ENCODE measurements at places on chromosomes 7 and 10.
A peak's percentile ranks its signal among the peaks of the same experiment; 100 is the strongest.

GRCh38 chr7:5690931-5691473, 90.5 kb downstream of the RNF216 start:
- peak; percentile 76 for DNase-seq

- DNase-seq: no peak
Measured at GRCh38 chr7:95718577-95719410, 53.6 kb upstream of the DYNC1I1 start.

- no peak for DNase-seq
Measured at GRCh38 chr7:143910473-143911248, 8.7 kb upstream of the TCAF1 start.

DNA sequence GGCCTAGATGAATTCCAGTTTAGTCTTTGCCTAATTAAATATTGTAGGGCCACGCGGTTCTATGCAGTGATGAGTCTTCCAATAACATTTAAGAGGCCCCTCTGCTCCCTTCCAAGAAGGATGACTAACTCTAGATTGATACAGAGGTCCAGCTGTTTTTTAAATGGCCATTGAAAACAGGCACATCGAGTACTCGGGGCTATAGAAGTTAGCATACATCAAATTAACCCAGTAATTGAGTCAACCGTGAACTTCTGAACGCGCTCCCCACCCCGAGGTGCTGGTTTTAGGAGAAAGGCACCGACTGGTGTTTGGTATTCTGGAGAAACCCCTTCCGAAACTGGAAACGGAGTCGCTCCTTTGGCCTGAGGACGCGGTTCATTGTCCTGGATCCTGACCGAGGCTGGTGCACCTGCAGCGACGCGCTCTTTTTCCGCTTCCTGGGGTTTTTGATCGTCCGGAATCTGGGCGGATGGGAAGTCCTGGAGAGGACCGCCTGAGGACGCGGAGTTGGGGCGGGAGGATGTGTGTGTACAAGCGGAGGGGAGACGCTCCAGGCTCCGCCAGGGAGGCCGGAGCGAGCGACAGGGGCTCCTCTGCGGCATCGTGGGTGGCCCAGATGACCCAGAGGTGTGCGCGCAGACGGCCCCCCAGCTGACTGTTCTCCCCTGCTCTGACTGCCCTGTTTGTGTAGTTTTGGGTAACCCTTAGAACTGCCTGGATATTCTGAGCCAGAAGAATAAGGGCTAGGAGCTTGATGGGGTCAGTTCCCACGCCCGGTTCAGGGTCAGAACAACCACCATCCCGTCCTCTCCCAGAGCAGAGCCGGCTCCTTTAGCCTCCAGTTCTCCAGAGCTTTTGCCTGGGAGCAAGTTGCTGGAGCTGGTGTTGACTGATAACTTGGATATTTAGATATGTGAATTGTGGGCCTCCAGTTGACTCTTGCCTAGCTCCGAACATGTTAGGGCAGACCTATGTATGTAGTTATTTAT, 711 bp downstream of the FAM221A start:
- DNase-seq: peak; percentile 79

- DNase-seq: peak; percentile 56
Measured at GRCh38 chr10:62046522-62047227, 145.2 kb downstream of the ARID5B start.

- no peak for DNase-seq
Measured at GRCh38 chr7:128770233-128770632, 5.4 kb downstream of the OPN1SW start.

DNA sequence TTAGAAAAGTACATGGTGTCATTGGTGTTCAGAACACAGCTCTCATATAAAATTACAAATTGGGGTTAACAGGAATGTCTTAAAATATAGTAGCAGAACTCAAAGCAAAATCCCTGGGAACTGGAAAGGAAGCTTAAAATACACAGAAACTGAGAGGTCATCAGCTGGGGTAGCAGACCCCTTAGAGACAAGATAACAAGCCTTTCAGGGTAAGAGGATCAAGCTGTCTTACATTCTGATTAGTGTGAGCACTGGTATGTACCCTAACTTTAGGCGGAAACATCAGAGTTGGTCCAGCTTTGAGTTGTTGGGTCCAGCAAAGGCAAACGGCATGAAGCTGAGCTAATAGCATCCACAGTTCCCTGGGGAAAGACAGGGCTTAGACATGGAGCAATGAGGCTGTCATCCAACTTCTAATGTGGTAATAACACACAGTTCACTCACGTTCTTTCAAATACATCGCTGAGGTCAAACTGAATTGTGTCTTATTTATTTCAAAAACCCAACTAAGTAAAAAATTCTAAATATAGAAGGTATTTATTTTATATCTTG, 32.6 kb downstream of the ARHGAP21 start:
- peak; percentile 68 for DNase-seq

DNA sequence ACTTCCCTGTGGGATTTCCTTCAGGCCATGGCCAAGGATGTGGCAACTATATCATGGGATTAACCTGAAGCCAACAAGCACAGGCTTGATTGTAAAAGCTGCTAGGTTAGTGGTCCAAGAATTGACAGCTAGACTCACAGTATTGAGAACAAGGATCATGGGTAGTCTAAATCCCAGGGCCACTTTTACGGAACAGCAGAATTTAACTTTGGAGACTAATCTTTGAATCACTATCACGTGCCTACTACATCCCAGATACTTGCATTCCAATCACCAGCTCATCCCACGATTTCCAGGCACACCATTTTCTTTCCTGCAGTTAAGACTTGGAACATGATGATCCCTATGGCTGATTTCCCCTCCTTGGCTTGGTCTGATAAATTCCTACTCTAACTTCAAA, 65.6 kb upstream of the ADO start:
- no peak for DNase-seq

GRCh38 chr10:31346953-31347352, 27.9 kb downstream of the ZEB1 start:
- no peak for DNase-seq

DNA sequence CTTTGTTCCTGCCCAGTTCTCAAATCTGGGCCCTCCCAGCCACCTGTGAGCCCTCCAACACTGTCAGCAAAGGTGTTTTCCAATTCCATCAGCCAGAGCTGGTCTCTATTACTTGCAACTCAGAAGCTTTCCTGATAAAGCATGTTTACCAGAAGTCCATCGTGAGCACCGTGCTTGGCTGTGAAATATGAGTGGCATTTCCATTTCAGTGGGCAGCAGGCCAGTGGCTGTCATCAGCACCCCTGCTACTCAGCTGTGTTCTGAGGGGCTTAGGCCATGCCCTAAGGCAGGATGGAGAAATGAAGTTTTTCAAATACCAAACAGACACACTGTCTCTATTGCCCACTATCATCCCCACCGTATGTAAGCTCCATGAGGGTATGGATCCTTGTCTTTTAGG, 12.7 kb upstream of the BNIP3 start:
- DNase-seq: peak; percentile 17

DNA sequence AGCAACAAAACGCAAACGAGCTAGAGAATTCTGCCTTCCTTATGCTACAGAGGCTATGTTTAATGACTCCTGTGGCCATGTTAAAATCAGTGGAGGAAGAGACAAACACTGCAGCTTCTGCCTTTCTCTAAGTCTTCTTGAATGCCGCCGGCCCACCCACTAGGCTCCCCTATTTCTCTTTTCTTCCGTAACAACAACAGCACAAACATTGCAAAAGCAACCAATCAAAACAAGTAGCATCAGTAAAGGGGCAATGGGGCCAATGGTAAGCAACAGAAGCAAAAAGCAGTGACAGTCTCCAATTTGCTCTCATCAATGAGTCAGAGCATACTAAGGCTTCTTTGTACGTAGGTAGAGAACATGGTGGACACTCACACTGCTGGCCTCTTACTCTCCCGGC, 26.8 kb downstream of the DNAJC1 start:
- DNase-seq: no peak

DNA sequence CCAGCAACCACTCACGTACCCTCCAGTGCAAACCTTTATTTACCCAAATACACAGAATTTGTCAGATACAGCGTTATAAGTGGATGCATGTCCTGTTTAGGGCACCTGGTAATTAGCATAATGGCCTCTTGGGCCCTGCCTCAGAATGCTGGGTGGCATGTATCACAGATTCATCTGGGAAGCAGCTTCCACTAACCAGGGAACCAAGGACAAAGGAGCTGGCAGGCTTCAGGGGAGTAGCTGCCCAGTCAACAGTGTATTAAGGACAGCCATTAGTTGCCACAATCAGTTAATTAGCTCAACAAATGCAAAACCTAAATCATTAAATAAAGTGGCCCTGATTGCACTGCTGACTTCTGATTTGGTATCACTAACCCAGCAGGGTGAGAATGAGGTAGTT, 105.7 kb downstream of the RAPGEF5 start:
- no peak for DNase-seq

DNA sequence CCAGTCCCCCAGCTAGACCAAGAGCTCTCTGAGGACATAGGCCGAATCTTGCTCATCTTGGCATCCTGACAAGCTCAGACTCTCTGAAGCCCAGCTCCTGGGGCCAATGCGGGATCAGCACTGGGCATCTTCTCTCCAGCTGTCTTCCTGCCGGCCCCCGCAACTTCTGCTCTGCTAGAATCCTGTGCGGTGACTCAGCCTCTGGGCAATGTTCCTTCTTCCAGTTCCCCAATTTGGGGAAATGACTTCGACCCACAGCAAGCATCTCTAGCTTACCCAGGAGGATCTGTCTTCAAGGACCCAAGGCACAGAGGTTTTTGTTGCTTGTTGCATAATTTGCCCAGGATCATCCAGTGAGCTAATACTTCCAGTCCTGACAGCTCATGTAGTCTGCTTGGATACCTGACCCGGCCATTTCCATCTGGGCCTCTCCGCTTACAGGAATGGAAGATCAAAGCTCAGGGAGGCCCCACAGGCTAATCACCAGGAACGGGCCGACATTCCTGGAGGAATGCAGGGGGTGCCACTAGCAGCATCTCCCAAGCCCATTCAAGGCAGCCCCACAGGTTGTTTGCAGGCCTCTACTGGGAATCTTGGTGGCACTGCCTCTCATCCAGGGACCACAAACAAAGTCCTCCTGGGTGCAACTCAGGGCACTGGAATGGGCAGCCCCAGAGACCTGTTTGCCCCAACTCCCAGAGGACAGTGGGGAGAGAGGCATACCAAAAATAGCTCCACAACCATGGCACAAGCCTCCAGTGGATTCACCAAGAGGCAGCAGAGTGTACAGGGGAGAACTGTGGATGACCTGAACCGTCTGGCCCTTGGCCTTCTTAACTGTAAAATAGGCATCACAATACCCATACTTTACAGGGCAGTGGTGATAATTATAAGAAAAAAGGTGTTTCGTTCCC, 151.9 kb downstream of the NEURL1 start:
- peak; percentile 78 for DNase-seq

DNA sequence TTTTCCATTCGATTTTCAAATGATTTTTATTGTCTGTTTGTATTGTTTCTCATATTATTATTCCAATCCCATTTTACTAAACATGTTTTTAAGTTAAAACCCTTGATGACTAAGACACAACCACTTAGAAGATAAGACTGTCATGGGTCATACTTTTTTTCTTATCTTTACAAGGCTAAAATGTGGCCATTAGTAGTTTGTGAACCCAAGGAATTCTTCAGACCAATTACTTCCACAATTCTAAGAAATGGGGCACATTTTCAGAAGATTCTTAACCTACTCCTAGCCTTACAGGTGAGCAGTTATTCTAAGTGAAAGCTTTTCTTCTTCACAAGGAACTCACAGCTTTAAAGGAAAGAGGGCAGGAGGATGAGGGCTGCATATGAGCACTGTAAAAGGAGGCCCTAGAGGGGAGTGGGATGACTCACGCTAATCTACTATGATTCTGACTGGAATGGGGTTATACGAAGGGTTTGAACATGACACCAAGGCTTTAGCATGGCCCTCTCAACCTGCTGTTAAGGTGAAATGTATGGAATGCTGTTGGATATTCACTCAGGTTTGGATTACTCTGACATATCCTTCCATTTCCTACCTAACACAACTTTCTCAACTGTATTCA, 81.0 kb downstream of the SORCS1 start:
- no peak for DNase-seq

DNA sequence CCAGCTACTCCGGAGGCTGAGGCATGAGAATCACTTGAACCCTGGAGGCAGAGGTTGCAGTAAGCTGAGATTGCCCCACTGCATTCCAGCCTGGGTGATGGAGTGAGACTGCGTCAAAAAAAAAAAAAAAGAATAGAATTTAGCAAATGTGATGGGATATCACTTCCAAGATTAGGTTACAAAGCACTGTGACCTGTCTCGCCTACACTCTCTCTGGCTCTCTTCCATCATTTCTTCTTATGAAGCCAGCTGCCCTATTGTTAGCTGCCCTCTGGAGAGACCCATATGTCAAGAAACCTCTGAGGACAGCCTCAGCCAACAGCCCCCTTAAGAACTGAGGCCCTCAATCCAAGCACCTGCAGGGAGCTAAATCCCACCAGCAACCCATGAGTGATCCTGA, 28.2 kb downstream of the ARHGAP21 start:
- no peak for DNase-seq

- DNase-seq: no peak
Measured at GRCh38 chr10:103800789-103801540, 54.4 kb downstream of the SH3PXD2A start.

GRCh38 chr7:94414980-94415379, 20.3 kb downstream of the COL1A2 start:
- no peak for DNase-seq

- DNase-seq: no peak
Measured at GRCh38 chr7:148397985-148398384, 192.6 kb upstream of the C7orf33 start.

- no peak for DNase-seq
Measured at GRCh38 chr7:37960483-37960882, 40.0 kb downstream of the EPDR1 start.

DNA sequence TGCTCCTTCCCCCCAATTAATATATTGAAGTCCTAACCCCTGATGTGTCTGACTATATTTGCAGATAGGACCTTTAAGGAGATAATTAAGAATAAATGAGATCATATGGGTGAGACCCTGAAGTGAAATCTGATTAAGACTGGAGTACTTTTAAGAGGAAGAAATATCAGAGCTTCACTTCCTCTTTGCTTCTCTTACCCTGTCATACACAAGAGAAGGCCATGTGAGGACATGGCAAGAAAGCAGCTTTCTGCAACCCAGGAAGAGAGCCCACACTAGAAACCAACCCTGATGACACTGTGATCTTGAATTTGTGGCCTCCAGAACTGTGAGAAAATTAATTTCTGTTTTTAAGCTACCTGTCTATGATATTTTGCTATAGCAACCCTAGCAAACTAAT, 44.2 kb downstream of the JMJD1C start:
- no peak for DNase-seq

GRCh38 chr10:77716458-77717317, 79.1 kb upstream of the KCNMA1 start:
- DNase-seq: no peak

- DNase-seq: no peak
Measured at GRCh38 chr7:74141705-74142104, 32.5 kb upstream of the EIF4H start.

GRCh38 chr10:7657552-7657951, 9.2 kb downstream of the ITIH5 start:
- no peak for DNase-seq

- DNase-seq: no peak
Measured at GRCh38 chr10:129972145-129972965, 8.3 kb upstream of the EBF3 start.

- no peak for DNase-seq
Measured at GRCh38 chr7:79761876-79762429, 308.5 kb upstream of the MAGI2 start.
